Peyer's patch (tissue), 4 donors: ENCODE measurements at places on chromosomes 5 and 9.

DNA sequence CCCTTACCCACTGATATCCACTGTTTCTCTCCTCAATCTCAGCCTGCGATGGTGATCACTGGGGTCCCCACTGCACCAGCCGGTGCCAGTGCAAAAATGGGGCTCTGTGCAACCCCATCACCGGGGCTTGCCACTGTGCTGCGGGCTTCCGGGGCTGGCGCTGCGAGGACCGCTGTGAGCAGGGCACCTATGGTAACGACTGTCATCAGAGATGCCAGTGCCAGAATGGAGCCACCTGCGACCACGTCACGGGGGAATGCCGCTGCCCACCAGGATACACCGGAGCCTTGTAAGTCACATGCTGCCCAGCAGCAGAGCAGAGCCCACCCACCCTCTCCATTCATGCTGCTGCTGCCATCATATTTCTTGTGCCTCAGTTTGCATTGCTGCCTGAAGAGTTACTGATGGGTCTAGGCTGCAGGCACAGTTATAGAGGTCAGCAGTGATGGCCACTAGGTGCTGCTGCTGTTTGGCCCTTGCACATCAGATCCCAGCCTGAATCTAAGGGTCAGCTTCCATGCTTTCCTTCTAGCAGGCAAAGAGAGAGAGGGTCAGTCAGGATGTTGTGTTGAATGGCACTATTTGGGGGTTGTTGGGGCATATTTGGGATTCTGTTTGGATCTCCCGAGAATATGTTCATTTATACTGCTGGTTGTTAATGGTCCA lies 106.0 kb downstream of the MEGF10 start:
- no peak for DNase-seq

DNA sequence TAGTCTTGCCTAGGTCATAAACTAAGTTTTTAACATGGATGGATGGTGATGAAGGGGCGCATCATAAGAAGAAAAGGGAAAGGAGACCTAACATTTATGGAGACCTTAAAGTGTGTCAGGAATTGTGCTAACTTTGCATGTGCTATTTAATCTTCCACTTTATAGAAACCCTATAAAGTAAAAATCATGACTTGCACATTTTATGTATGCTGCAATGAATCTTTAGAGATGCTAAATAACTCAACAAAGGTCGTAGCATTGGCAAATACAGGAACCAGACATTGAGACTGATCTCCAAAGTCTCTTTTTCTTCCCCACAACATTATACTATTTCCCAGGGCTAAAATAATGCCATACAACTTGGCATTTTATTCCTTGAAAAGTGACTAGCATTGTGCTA lies 214.6 kb downstream of the SGCD start:
- no peak for DNase-seq

GRCh38 chr5:88952344-88952743 lies 69.4 kb upstream of the MEF2C start:
- DNase-seq, result no peak

GRCh38 chr5:110803467-110804326 lies 64.9 kb downstream of the SLC25A46 start:
- DNase-seq, result no peak

DNA sequence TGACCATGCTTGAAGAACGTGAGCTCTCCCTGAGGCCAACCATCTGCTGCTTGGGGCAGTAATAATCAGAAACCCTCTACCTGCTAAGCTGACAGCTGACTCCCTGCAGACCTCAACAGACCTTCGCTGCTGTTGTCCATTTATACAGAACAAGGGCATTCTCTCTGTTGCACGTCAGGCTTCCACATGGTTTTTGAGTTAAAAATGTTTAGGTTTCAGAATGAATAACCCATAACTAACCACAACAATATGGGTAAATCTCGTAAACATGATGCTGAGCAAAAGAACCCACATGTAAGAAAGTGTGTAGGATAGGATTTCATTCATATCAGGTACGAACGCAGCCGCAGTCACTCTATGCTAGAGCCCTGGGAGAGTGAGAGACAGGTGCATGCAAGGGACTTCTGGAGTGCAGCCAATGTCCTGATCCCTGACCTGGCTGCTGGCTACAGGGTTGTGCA lies 348.5 kb downstream of the MED10 start:
- no peak for DNase-seq

GRCh38 chr9:124420991-124421543 lies 5.8 kb upstream of the PSMB7 start:
- DNase-seq, result no peak

DNA sequence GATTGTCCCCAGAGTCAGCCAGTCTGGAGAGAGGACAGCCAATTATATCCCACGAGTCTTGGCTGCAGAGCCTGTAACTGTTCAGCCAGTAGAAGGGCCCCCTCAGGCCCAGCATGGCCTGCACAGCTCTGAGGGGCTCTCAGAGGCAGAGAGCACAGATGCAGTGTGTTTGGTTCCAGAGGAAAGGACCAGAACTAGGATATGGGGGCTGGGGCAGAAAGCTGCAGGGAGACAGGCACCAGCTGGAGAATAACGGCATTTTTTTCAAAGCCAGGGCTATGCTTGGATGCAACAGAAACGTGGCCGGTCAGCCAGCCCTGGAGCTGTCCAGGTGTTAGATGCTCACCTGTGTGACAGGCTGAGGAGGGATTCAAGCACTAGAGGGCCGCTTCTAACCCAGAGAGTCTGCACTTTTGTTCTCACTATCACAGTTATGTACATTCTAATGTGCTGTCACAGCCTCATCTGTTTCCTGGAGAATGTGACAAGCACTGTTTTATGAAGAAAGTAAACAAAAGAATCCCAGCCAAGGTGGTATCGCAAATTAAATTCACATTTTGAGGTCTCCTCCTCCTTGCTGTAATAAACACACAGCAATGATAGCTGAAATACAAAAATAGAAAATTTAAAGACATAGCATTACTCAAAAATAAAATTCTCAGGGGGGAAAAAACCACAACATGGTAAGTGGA lies 96.5 kb downstream of the GABBR2 start:
- DNase-seq, result no peak

- no peak for DNase-seq
These were observed 458.5 kb downstream of the TLR4 start for GRCh38 chr9:118162716-118163115.

- no peak for DNase-seq
These were observed 70.1 kb downstream of the GNAQ start for GRCh38 chr9:77961541-77961940.

- no peak for DNase-seq
These were observed 50.5 kb upstream of the RNU6ATAC start for GRCh38 chr9:134214766-134215419.

- DNase-seq, result no peak
These were observed 186.7 kb downstream of the DCP2 start for GRCh38 chr5:113163328-113163727.

DNA sequence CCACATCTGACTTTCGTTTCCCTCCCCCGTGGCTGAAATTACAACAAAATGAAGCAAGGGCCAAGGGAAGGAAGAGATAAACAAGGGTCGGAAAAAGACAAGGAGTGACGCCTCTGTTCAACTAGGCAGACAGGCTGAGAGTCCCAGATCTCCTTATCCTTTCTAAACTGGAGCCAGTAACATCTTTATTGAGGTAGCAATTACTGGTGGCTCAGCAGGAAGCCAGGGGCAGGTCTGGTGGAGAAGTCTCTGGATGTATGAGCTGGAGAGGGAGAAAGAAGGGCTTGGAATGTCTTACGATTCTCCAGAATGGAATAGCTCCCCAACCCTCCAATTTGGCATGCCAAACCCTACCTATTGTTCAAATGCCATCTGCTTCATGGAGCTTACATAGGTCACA lies 190.8 kb upstream of the BRINP1 start:
- DNase-seq, result no peak

DNA sequence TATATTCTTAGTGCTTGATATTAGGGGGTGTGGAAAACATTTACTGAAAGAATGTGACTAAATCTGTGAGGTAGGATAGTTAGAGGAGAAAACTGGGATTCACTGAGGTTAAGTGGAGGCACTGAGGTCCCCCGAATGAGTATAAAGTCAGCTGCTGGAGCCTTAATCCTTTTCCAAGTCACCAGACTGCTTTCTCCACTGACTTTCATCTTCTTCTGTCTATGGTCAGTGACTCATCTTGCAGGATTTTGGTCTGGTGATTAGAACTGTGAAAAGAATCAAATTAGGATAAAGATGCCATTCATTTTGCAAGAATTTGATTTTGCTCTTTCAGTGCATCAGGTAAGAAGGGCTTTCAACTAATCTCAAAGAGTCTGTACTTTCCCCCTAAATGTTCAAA lies 89.3 kb upstream of the ALDH1A1 start:
- no peak for DNase-seq

DNA sequence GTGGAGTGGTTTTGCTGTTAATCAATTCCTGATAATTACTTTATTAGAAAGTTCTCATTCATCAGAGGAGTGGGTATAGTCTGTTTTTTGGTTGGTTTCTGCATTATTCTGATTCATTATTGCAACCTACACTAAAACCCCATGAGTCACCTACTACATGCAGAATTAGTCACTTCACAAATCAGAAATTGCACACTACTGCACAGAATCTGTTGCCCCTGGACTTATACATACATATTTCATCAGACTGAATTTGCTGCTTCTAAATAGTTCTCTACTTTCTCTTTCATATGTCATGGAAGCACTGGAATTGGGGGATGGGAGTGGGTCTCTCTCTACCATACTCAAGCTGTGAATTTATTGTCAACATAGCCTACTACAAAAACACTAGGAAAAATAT lies 585.1 kb downstream of the DNAH5 start:
- DNase-seq, result no peak

DNA sequence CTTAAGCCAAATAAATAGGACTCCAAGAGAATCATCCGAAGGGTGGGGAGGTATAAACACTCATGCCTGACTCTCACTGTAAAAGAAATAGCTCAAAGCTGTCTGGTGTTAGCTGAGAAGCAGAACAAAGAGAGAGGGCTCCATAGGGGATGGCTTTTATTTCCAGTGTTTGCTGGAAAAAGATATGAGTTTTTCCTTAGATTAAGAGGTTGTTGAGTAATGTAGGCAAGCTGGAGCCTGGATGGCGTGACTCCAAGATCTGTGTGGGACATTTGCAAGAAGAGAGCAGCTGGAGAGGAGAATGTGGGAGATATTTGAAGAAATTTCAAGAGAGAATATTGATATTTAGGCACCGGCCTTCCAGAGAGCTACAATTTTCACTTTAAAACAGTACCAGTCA lies 793.7 kb upstream of the RGMB start:
- no peak for DNase-seq

DNA sequence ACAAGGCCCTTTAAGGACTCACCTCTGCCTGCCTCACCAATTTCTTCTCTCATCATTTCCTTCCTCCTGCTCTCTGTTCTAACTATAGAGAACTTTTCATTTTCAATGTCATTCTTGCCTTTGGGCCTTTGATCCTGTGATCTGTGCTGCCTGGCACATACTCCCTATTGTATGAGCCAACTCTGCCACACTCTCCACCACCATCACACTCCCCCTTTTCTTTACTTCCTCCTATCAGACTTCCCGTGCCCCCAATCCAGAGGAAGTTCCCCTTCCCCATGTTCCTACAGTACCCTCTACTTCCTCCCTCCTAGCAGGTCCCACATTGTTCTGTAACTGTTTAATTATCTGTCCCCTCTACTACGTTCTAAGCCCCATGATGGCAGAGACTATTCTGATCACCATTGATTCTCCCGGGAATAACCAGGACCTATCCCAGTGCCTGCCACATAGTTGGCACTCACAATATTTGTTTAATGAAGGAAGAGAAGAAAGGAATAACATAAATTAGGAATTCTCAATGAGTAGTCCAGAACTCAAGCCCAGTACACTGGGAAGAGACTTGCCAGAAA lies 27.5 kb downstream of the ADAM19 start:
- DNase-seq, result peak; percentile 38
